ENCODE measurements at places on chromosomes 11 and 22.
A peak's percentile ranks its signal among the peaks of the same experiment; 100 is the strongest.

DNA sequence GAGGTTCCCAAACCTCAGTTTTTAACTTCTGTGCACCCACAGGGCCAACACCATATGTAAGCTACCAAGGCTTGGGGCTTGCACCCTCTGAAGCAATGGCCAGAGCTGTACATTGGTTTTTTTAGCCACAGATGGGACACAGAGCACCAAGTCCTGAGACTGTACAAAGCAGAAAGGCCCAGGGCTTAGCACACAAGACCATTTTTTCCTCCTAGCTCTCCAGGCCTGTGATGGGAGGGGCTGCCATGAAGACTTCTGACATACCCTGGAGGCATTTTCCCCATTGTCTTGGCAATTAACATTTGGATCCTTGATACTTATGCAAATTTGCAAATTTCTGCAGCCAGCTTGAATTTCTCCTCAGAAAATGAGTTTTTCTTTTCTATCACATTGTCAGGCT, 23.4 kb downstream of the CNTF start:
- no peak for DNase-seq

- DNase-seq = peak; percentile 61
Measured at GRCh38 chr11:72226701-72227100, 2.1 kb downstream of the INPPL1 start.

GRCh38 chr11:92632495-92632894, 337.0 kb upstream of the MTNR1B start:
- no peak for DNase-seq

DNA sequence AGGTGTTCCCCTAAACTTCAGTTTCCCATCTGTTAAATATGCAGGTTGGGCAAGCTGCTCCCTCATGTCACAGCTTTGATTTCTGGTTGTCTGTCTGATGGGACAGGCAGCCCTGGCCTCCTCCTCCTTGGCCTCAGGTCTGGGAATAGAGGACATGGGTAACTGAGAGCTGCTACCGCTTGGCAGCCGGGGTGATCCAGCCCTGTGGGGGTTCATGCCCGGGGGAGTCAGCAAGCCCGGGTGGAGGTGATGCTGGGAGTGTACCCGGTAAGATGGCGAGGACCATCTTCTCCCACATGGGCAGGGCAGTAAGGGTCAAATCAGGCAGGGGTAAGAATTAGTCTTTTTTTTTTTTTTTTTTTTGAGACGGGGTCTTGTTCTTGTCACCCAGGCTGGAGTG, 845.0 kb downstream of the TBC1D22A start:
- no peak for DNase-seq

DNA sequence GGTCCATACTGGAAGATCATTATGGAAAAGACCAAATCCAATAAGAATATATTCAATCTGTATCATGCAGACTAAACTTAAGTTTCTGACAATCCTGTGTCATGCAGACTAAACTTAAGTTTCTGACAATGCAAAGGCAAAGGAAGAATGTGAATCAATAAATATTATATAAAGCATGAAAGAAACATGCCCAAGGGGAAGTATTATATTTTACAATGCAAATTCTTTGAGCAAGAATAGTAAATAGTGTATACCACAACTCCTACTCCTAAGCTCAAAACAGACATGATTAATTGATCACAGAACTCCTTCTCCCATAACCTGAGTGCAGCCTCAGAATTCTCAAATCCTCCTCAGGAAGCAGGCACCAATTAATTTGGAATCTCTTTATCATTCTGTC, 71.3 kb upstream of the BDNF start:
- DNase-seq = no peak

DNA sequence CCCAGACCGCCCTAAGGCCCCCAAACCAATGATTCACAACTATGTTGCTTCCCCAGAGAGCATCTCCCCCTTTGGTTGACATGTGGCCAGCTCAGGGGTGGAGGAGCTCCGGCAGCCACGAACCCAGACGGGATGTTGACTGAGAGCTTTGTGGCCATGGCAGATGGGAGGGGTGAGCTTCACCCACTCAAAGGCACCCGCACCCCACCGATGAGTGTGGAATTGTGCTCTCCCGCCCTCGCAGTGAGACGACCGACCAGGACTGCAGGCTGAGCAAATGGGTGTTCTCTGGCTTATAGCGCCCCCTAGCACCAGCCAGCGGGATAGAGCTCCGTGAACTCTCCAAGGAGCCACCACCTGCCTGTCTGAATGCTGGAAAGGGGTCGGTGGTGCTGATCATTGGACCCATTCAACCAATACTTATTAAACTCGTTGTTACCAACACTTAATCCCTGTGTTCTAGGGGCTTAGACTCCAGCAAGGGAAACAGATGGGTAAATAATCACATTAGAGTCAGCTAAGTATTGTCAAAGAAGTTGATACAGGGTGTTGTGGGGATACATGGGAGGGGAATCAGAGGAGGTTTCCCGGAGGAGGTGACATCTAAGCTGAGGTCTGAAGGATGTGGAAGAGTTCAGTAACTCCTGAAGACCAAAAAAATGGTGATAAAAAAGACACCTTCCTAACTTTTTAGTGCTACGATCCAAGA, 4.5 kb upstream of the TIMP3 start:
- no peak for DNase-seq

DNA sequence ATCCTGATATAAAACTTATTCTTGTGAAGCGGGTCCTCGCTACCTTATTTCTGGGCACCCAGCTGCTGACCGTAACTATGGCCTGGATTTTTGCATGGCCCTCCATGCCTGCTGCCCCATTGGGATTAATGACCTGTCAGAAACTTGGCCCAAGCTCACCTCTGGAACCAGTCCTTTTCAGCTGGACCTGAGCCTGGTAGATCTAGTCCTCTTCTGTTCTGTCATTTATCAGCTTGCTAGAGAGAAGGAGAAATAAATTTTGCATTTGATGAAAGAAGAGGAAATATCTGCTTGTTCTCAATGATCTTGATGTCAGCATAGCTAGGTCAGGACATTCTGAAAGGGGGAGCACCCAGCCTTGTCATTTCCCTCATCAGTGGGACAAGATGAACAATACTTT, 387.8 kb upstream of the LARGE1 start:
- no peak for DNase-seq

- DNase-seq = no peak
Measured at GRCh38 chr11:64324692-64325469, 7.0 kb downstream of the PRDX5 start.

DNA sequence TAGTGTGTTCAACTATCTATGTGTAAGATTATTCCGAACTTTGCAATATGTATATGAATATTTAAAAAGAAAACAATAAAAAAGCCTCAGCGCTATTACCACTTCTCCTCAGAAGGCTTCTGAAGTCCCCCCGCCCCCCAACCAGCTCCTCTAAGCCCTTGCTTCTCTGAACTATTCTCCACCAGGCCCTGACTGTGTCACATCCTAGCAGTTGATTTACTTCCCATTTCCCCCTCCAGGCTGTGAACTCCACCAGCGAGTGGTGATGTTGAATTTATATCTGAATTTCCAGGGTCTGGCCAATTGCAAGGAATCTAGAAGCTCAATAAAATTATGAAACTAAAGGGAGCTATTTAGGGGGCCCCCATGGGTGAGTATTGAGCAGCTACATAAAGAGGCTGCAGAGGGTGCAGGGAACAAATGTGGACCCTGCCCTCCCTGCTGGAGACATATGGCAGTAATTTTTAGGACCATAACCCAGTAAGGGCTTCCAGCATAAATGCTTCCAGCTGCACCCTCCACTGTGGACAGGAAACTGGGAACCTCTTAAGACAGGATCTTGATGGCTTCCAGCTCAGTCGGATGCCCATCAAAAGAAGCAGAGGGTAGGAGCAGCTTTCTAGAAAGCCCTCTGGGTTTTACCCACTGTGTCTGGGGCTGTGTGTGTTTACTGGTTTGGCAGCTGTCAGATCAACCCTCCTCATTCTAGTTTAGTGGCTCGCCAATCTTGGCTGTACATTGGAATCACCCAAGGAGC, 81.4 kb downstream of the TIMP3 start:
- no peak for DNase-seq

- DNase-seq = no peak
Measured at GRCh38 chr22:37233751-37234631, 10.1 kb downstream of the RAC2 start.

DNA sequence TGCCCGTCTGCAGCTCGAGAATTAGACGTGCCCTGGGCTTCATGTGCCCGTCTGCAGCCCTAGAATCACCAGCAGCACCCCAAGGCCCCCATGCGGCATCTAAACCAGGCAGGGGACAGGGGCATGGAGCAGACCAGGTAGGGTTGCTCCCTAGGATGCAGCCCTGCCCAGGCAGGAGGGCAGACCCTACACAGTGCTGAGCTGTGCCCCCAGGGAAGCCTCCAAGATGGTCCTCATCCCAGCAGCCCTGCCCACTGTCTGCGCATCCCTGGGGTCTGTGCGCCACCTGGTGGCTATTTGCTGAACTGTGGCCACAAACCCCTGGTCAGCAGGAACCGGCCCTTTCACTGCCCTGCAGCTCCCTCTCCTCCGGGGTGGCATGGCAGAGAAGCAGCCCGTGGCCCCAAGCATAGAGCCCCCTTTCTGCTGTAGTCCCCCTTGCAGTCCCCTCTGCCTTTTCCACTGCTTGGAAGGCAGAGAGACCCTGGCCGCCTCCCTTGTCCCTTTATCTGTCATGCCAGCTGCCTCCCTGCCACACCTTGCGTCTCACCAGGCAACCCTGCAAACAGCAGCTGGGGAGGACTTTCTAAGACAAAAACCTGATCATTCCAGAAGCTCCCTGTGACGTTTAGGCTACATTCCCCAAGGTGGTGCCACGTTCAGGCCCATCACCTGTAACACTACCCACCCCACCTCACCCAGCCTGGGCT, 86.6 kb downstream of the KCNQ1 start:
- DNase-seq = peak; percentile 58

DNA sequence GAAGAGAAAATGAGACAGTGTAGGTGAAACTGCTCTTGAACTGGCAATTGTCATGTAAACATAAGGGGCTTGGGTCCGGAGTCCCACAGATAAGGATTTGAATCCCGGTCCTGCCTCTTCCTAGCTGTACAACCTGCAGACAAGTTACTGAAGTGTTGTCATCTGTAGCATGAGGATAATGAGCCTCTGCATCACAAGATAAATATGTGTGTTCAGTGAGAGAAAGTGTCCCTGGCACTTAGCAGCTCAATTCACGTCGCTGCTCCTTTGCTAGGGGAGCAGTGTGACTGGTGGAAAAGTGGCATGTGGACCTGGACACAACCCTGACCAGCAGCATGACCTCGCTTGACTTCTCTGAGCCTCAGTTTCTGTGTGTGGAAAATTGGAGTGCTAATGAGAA, 73.7 kb upstream of the NECTIN1 start:
- DNase-seq = no peak

- no peak for DNase-seq
Measured at GRCh38 chr22:20271114-20271994, 3.2 kb upstream of the RTN4R start.

GRCh38 chr22:35838855-35839576, 121.3 kb downstream of the APOL5 start:
- peak; percentile 43 for DNase-seq

DNA sequence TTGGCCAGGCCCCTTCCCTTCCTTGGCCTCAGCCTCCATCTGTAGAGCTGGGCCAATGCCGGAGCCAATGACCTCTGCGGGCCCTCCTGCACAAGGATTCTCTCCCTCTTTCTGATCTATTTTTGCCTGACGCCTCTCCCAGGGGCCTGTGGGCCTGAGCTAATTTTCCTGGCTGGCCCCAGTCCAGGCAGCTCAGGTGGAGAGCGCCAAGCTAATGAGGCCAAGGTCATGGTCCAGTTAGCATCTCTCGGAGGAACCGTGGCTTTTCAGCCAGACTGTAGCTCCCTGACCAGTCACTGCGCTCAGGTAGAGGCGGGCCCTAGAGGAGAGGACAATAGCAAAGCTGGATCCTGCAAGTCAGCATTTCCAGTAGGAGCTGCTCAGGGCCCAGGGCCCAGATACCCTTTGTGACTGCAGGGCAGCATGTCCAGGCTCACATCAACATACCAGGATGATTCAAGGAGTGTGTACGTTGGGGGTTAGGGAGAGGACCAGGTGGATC, 43.5 kb downstream of the APOL3 start:
- no peak for DNase-seq

DNA sequence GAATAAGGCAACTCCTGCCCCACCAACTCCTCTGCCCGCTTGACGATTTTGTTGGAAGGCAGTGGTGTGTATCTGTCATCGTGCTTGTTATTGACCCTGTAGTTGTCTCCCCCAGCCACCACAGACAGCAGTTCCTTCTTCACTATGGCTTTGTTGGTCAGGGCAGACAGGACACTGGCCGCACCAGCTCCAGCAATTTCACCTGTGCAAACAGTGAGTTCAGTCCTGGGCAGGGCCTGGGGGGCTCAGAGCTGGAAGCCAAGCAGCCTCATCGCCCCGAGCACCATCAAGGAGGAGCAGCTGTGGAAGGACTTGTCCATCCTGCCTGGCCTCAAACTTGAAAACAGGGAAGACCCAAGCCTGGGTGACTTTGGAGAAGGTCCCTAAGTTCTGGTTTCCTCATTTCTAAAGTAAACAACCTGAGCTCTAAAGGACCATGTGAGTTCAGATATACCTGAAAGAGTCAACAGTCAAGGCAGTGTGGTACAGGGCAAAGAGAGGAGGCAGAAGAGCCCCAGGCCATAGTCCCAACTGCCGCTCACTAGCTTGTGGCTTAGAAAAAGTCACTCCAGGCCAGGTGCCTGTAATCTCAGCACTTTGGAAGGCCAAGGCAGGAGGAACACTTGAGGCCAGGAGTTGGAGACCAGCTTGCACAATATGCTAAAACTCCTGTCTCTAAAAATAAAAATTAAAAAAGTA, 4.6 kb downstream of the PLAAT2 start:
- no peak for DNase-seq

DNA sequence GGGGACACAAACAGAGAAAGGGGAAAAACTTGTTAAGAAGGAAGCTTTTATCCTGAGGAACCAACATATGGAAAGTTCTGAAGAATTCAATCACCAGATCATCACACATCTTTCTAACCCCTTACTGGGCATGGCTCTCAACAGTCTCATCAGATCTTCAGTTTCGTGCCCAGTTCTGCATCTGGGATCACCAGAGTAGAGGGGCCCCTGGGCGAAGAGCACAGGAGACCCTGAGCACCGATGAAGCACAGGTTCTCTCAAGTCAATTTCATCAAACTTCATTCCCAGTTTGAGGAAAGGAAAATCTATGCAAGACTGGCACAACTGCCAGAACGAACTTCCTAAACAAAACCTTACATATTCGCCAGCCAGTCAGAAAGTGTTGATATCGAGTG, 8.5 kb upstream of the PYGM start:
- no peak for DNase-seq
